ENCODE measurements at places on chromosomes 2 and 18. TPM values are rescaled to one million over a fixed set of nuclear protein-coding genes. Genes with fewer than 3 reads are reported as not detected.

The RGPD4 gene
- 0.02 TPM for polyA plus RNA-seq

The CABYR gene
- 15.0 TPM for polyA plus RNA-seq

The MBD5 gene
- polyA plus RNA-seq: 7.4 TPM

The MYOM1 gene
- 0.08 TPM for polyA plus RNA-seq

The ITGA6 gene
- polyA plus RNA-seq: 25.9 TPM
